ENCODE measurements at places on chromosomes 6 and 20.
A peak's percentile ranks its signal among the peaks of the same experiment; 100 is the strongest.

GRCh38 chr6:106037060-106037459, 49.1 kb upstream of the PRDM1 start:
- DNase-seq = peak; percentile 76

DNA sequence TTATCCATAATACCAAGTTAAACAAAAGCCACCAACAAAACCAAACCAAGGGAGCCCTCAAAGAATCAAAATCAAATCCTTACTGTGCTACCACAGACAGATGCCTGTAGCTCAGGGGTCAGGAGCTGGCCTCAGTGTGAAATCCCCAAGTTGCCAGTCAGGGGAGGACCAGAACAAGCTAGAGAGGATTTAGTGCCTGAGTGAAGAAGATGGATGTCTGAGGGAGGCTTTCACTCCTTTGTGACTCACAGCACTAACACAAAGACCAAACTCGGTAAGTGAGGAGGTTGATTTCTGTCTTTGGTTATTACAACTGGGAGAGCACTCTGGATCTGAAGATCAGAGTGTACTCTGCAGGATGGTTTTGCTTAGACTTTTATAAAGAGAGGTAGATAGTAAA, 189.9 kb upstream of the ZNF184 start:
- DNase-seq = no peak

GRCh38 chr6:26473429-26473757, 15.6 kb downstream of the BTN2A1 start:
- DNase-seq = no peak

DNA sequence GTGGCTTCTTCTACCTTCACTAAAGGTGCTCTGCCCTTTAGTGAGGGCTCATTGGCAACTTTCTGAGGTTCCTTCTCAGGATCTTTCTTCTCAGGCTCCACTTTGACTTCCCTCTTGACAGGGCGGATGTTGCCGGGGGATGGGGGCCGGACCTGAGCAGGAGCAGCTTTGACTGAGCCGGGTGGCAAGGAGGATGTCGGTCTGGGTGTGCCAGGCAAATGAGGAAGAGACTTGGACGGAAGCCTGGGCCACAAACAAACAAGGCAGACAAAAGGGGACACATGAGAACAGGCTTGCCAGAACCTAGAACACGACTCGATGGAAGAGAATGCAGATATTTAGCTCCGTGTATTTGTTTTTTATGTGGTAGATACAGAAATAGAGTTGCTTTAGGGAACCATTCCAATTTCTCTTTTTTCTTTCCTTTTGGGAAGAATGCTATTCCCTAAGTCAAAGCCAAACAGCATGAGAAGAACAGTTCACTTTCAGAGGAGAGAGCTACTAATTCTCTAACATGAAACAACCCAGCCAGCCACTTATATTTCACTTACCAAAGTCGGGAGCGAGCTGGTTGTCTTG, 76.2 kb upstream of the BCLAF1 start:
- no peak for DNase-seq

- no peak for DNase-seq
Measured at GRCh38 chr6:87628424-87628823, 38.5 kb downstream of the ORC3 start.

DNA sequence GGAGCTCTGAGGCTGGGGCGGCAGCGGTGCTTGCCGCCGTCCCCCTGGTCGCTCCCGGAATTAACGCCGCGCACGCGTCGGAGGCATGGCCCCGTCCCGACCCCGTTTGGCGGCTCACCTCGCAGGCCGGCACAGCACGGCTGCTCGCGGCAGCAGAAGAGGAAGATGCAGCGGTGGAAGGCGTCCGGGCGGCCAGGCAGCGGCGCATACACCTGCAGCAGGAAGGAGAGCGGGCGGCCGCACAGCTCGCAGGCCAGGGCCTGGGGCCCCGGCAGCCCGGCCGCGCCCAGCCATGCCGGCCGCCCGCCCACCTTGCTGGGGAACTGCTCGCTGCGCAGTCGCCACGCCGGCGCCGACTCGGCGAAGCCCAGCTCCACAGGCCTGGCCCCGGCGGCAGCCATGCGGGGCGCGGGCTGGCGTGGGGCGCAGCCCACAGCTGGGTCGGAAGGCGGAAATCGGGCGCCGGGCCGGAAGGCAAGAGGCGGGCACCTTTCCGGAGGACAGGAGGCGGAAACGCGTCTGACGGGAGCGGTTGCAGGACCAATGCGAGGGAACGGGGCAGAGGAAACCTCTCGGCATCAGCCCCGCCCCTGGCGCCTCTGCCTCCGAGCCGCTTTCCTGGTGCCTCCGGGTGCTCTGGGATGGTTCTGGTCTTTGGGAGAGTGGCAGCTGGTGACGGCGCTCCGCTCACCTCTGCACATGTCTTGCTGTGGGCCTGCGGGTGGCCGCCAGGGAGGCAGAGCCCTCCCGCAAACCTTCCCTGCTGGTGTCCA, at the start of gene PDCD2:
Gene PDCD2 (minus strand): TSS at position 457 of the 773 bp plus-strand sequence. CDS start 56 bp downstream, at position 401.
- peak; percentile 86 for DNase-seq

- DNase-seq = no peak
Measured at GRCh38 chr20:38935967-38936407, 9.8 kb downstream of the FAM83D start.

DNA sequence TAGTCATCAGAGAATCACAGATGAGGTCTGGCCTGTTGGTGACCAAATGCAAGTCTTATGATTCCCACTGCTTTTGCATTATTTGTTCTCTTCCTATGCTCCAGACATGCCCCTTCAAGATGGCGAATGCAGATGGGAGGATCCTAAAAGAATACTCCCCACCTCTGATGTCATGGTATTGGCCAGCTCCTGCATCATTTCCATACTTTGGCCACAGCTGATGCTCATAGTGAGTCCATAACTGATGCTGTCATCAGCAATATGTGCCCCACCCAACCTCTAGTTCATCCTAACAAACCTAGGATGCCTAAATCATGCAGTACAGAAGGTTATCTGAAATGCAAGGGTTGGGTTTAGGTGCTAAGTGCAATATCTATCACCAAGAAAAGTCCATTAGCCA, 5.4 kb upstream of the WFDC9 start:
- no peak for DNase-seq

GRCh38 chr6:154261688-154262397, 94.8 kb downstream of the IPCEF1 start:
- DNase-seq = no peak

DNA sequence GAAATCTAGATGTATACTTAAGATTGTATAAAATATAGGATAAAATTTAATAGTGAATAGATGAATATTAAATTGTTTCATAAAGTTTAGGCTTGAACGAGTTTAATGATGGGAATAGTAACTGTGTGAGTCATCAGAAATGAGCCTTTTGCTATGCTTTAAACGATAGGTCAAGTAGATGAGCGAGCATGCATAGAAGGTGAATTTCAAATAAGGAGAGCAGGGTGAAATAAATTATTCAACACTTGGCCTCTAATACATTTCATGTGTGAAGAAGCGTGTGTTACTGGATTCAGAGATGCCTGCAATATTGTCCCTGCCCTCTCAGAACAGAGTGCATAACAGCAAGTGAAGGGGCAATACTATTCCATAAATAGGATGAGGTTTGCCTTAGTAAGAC, 74.4 kb upstream of the EYA4 start:
- no peak for DNase-seq

DNA sequence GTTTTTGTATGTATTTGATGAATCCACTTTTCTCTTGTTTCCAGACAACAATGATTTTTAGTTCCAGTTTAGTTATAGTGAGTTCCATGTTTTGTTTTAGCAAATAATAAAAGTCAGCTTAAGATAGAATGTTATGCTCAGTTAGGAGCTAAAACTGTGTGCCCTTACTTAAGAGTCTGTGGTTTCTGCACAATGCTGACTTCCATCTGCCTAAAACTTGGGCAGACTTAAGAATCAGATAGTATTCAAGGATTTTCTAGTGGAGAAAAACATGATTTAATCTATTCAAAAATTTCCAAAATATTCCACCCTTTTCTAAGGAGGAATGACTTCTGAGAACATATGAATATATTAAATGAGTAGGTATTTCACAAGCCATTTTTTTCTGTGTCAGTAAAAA, 32.8 kb downstream of the LAMA4 start:
- DNase-seq = no peak

DNA sequence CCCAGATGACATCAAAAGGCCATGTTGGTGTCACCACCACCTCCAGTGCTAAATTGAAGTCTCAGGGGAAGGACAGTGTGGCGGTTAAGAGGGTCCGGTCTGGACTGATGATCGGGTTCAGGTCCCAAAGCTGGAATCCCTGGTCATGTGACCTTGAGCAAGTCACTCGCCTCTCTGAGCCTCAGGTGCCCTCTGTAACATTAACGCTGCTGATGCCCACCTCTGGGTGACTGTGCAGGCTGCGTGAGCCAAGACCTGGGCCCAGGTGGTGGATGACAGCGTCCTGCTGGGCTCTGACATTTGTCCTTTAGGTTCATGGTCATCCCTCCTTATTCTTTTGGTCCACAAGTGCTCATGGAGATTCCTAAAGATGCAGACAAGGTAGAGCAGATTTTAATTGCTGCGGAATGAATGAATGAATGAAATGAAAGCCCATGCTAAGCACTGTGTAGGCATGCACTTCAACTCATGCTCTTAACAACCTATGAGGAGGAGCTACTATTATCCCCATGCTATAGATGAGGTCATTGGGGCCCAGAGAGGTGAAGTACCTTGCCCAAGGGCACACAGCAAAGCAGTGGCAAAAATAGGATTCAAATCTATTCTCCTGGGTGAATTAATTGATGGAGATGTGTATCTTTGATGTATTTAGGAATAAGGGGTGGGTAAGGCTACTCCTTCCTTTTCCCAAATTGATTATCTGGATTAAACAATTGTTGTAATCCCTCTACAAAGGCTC, 649 bp upstream of the BPIFB1 start:
- DNase-seq = no peak

GRCh38 chr6:36888654-36889481, 3.1 kb downstream of the C6orf89 start:
- no peak for DNase-seq

Data from fibroblast of skin of right quadriceps (primary cell).